ENCODE measurements at places on chromosomes 3 and 15. TPM values are rescaled to one million over a fixed set of nuclear protein-coding genes. Genes with fewer than 3 reads are reported as not detected.

C3orf22 gene
- not detected for total RNA-seq

PLAAT1 gene
- 0.47 TPM for total RNA-seq

MYO5A gene
- total RNA-seq = 115 TPM

DNA sequence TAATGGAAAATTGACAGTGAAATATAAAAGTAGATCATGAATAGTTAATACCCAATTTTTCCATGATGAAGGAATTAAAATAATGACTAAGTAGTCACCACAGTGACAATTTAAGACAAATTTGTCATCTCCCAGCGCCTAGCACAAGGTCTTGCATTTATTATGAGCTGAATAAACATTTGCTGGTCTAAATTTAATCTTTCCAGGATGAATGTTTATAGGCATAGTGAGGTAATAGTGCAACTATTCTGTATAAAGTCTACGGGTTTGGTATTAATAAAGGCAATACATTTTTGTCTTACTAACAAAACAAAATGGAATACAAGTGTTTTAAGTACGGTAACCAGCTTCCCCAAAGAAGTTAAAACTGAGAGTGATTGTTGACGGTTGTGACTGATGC is 209.3 kb downstream of the CD47 start:
- no peak for DNase-seq

- no peak for DNase-seq
Measured at GRCh38 chr3:26049951-26050350, 260.1 kb downstream of the OXSM start.

GRCh38 chr3:78177780-78178179 is 1137.9 kb downstream of the ROBO2 start:
- no peak for DNase-seq

GRCh38 chr3:197241173-197241572 is 57.2 kb downstream of the DLG1 start:
- DNase-seq = no peak

DNA sequence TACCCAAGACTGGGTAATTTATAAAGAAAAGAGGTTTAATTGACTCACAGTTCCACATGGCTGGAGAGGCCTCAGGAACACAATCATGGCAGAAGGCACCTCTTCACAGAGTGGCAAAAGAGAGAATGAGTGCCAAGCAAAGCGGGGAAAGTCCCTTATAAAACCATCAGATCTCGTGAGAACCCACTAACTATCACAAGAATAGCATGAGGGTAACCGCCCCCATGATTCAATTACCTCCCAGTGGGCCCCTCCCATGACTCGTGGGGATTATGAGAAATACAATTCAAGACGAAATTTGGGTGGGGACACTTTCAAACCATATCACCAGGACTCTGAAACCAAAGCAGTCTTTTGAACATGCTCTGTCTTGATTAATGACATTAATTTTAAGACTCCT is 7.0 kb downstream of the RTP3 start:
- DNase-seq = no peak

Data from dermis blood vessel endothelial cell (primary cell).